ENCODE measurements at places on chromosomes 13 and 19.

DNA sequence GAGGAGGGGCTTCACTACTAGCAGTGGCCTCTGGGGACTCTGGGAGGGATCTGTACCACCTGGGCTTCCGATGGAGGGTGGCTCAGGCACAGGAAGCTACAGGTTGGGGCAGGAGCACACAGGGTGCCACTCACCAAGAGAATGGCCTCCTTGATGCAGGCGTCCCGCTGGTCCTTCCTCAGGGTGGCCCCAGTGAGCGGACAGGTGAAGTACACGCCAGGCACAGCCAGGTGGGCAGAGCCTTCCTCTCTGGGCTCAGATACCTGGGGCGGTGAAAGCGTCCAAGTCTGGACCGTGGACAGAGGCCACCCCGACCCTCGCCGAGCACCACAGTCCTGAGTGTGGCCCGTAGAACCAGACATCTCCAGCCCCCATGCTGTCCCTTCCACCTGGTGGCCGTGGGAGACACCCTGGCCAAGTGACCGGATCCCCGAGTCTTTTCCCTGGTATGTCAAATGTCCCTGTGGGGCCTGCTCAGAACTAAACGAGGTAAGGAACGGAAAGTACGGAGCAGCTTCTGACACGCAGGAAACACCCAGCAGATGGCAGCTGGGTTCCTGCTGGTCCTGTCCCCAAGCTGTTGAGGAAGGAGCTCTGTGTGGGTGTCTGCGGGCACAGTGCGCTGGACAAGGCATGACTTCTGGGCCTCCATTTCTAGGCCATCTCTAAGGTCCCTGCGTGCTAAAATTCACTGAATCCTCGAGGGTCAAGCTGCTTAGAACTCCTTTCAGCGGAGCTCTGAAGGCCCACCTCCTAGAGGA lies 5.2 kb downstream of the UBXN6 start:
- no peak for DNase-seq

- DNase-seq, result peak; percentile 49
Measured at GRCh38 chr13:110713981-110714796, 689 bp downstream of the ING1 start.

DNA sequence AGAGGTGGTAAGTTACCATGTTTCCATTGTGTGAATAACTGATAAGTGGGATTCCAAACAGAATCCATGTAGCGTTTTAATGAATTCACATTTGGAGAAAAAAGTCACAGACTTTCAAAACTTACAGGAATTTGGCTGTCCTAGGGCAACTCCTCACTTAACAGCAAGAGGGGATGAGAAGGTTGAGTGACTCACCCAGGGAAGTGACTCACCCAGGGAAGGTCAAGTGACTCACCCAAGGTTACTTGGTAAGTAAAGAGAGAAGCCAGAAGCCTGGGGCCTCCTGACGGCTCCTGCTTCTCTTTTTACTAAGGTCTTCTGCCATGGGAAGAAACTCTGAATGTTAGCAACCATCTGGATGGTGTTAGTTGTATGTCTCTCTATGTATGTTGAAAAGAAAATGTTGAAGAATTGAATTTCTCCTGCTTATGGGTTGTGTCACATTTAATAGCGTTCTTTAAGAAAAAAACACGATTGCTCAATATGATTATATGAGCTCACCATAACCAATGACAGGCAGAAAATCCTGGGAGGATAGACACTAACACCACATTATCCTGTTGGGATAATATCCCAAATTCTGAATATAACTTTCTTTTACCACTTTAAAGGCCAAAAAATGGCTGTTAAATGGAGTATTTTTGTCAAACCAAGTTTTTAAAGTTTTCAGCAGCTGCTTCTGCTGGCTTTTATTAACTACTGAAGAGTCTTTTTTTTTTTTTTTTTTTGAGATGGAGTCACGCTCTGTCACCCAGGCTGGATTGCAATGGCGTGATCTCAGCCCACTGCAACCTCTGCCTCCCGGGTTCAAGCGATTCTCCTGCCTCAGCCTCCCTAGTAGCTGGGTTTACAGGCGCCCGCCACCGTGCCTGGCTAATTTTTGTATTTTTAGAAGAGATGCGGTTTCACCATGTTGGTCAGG lies 195.6 kb downstream of the GGACT start:
- DNase-seq, result peak; percentile 37

- DNase-seq, result no peak
Measured at GRCh38 chr13:63093907-63094469, 1678.3 kb upstream of the PCDH20 start.

DNA sequence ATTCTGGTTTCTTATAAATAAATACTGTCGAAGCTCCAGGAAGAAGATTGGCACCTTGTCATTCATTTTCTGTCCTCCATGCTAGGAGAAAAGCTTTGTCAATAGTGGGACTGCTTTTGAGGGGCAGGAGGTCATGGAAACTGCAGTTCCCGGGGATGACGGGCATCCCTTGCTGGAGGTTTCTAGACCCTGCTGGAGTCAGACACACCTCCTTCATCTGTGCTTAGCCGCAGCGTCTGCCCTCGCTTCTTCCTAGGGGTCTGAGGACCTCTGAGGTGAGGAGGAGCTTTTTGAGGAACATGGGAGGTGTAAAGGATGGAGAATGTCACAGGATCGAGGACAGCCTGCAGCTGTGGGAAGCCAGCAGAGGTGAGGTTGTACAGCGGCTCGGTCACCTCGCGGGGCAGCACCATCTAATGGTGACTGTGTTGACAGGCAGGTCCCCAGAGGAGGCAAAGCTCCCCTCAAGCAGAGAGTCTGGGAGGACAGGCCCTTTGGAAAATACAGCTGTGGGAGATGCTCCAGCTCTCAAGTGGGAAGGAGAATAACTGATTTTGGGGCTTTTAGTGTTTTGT lies 172.7 kb upstream of the RNF113B start:
- no peak for DNase-seq

DNA sequence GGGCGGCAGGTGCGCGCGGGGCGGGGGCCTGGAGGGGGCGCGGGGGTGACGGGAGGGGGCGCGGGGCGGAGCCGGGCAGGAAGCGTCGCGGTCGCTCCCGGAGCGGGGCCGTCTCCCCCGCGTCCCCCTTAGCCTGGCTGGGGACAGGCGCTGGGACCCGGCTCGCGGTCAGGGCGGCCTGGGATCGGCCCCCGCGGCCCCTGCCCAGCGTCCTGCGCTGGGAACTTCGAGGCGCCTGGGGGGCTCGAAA lies 74.7 kb upstream of the MCF2L start:
- DNase-seq, result no peak

DNA sequence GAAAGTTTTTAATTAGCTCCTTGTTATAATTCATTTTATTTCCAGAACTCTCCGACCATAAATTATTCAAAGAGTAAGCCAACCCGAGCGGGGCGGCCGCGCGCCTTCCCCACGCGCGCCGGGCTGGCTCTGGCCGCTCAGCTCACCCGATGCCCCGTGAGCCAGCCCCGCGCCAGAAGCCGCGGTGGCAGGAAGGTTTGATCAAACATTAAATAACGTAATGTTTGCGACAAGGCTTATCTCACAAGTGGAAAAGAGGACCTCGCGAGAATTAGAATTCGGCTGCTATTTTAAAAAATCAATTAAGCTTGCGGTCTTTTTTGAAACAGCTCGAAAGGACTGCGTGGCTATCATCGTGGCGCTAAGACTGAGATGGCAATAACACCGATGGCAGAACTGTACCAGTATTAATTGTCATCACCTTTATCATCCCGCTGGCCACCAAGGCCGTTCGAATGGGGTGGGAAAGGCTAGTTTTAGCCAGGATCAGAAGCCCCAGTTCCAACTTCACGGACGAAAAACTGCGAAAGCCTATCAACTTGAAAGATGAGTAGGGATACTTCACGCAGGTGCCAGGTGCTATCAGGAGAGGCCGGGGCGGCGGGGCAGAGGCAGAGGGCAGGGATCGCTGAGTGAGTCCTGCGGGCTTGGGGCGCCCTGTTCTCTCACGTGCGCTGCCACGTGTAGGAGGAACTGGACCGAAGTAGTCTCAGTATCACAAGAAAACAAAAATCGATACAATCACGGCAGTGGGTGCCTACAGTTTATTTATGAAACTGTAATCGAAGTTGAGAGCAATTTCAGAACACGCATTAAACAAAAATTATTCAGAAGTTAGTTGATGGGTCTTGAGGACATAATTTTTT lies 6.4 kb downstream of the POU4F1 start:
- no peak for DNase-seq

DNA sequence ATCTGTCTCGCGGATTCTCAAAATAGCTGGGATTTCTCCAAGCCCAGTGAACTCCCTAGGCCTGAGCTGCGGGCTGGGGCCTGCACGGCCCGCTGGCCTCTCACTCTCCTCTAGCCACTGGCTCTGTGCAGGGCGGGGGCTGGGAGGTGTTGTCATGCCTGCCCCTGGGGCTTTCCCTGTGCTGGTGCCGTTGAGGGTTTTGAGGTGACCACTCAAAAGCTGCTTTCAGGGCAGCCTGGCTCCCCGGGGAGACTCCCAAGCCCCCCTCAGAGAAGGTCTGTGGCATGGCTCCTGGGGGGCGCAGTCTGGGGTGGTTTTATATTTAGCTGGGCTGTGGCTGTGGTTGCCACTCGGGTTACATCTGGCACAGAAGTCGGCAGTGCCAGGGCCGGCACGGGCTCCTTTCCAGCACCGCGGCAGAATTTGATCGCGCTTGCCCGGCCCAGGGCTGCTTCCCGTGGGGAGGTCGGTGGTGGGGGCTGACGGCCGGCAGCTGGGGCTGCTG lies 10.0 kb downstream of the NDUFB7 start:
- DNase-seq, result no peak

GRCh38 chr13:75512253-75512652 lies 25.4 kb downstream of the COMMD6 start:
- DNase-seq, result no peak

DNA sequence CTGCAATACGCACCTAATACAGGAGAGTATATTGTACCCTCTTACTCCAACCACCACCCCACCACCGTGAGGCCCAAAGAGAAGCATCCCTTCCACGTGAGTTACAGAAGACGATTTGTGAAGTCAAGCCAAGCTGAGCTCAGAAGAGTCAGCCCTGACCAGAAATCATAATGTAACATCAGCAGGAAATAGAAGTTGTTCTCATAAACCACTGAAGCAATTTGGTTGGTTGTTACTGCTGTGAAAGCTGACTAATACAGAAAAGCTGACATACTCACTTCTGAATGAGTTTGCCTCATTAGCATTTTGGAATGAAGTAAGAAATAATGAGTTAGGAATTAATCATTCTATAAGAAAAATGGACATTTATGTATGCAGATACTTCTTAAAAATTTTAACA lies 749.4 kb upstream of the SLC10A2 start:
- DNase-seq, result no peak

- no peak for DNase-seq
Measured at GRCh38 chr13:97188207-97188606, 33.9 kb upstream of the MBNL2 start.

GRCh38 chr13:41231786-41232185 lies 31.6 kb downstream of the MTRF1 start:
- no peak for DNase-seq

- no peak for DNase-seq
Measured at GRCh38 chr13:48708764-48709163, 55.0 kb downstream of the CYSLTR2 start.

DNA sequence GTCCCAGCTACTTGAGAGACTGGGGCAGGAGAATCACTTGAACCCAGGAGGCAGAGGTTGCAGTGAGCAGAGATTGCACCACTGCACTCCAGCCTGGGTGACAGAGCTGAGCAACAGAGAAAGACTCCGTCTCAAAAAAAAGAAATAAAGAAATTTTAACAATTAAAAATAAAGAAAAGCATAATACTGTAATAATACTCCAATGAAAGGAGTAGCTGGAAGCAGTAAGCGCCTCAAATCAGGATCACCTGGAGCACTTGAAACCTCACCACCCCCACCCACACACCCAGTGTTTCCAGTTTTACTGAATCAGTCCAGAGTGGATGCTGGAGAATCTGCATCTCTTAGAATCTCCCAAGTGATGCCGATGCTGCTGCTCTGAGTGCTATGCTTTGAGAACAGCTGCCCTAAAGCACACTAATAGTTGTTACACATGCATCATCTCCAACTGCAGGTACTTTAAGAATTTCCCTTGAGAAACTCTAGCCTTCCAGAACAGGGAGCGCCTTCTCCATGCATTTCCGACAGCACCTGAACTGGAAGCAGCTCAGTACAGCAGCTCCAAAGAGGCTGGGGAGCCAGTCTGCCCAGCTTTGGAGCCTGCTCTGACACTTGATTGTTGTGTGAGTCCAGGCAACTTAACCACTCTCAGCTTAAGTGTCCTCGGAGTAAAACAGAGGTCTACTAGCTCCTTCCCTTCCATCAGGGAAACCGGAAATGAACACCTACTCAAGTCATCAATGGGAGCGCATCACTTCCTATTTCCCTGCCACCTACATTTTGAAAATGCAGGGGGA lies 2.9 kb downstream of the ABCC4 start:
- no peak for DNase-seq

- DNase-seq, result no peak
Measured at GRCh38 chr19:53365899-53366493, 491 bp downstream of the ZNF525 start.

- no peak for DNase-seq
Measured at GRCh38 chr13:63446329-63446728, 2030.7 kb upstream of the PCDH20 start.

DNA sequence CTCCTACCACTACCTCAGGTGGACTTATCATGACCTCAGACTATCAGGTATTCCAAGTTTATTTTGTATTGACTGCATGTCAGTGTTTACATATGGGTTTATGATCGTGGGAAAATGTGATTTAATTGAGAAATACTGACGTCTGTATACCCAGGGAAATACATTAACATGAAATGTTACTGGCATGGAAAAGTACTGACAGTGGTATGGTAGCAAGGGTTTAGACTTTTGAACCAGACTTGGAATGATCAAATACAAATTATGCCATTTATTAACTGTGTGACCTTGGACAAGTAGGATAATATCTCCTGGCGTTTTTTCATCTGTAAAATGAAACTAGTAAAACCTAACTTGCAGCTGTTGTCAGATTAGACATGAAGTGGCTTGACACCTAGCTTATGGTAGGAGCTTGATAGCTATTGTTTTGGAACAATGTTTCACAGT lies 147.7 kb downstream of the CDK8 start:
- no peak for DNase-seq

DNA sequence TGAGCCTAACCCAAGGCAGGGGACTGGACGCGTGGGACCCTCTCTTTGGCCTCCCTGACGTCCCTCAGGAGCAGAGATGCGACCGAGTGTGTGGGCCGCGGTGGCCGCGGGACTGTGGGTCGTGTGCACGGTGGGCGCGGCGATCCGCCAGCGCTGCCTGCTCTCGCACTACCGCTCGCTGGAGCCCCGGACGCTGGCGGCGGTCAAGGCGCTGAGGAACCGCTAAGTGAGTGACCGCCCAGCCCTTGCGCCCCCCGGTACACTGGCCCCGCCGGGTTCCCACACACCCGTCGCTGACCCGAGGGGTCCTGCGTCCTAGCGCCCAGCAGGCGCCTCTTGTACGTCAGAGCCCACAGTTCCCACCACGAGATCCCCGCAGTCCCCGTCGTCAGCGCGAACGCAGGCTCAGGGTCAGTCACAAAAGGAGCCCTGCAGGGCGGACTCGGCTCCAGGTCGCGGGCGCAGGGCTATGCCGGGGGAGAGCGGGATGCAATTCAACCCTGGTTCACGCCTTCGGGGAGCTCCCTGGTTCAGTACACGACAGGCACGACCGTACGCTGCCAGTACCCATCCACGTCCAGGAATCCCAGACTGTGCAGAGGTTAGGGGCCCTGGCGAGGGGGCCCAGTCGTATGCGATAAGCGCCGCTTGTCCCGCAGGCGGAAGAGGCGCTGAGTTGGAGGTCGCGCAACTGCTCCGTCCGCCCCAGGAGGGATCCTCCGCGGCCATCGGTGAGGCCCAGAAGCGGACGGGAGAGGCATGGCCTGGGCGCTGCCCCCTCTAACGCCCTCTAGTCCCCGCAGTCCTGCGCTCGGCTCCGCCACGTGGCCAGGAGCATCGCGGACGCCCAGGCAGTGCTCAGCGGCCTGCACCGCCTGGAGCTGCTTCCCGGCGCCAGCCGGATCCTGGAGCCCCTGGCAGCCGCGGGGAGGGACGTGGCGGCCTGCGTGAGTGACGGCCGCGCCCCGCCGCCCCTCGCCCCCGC lies 3.6 kb upstream of the IFNL2 start:
- DNase-seq, result no peak

All from stimulated activated CD4-positive, alpha-beta T cell treated with anti-CD3 and anti-CD28 coated beads, Interleukin-12 subunit alpha, Interleukin-12 subunit beta, amount 100 ng/mL, for 24 hours (primary cell).